ENCODE measurements at places on chromosomes 6 and 20.

GRCh38 chr6:19836799-19837510 lies at the start of gene ID4:
Gene ID4, plus strand, starts transcription at chr6:19837370. Its CDS starts 385 bp downstream, at chr6:19837755.
- peak; percentile 0 for DNase-seq

DNA sequence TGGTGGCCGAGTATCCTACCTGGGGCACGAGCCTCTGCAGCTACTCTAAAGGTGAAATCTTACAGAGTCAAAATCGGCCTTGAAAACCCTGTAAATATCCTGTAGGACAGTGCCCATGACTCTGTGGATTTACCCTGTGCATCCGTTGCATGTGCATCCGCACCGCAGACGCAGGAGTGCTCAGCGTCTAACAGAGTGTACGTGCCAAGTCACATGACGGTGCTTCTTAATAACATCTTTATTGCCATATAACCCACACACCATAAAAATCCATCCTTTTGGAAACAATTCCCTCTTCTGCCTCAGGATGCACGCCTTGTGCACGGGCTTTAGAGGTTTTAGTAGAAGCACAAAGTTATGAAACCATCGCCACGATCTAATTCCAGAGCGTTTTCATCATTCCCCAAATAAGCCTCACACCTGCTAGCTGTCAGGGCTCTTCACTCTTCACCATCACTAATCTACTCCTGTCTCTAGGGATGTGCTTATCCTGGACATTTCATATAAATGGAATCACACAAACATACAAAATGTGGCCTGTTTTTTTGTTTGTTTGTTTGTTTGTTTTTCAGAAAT lies 384.5 kb upstream of the SULF2 start:
- DNase-seq, result no peak

DNA sequence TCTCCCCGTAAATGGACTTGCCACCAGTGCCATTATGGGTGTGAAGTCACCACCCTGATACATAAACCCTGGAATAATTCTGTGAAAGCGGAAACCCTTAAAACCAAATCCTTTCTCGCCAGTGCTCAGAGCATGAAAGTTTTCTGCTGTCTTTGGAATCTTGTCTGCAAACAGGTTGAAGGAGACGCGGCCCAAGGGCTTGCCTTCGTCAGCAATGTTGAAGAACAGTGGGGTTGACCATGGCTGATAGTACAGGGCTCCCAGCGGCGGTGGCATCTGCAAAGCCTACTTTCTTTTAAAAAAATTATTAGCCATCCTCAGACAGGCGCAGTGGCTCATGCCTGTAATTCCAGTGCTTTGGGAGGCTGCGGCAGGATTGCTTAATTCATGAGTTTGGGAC lies 22.1 kb downstream of the ABHD12 start:
- DNase-seq, result no peak

GRCh38 chr6:38973178-38974057 lies 75.2 kb upstream of the GLP1R start:
- DNase-seq, result no peak

DNA sequence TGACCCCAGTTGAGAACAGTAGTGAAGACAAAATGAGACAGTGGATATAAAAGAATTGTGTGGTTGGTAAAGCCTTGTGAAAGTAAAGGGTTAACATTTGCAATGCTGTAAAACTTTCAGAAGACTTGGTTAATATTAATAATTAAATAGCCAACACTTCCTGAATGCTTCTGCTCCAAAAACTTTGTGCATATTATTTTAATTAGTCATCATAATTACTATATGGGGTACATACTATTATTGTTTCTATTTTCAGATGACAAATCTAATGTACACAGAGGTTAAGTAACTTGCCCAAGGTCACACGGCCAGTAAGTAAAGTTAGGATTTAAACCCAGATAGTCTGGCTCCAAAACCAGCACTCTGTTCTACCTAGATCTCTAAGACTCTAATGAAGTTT lies 291.3 kb downstream of the OGFRL1 start:
- DNase-seq, result no peak

- DNase-seq, result no peak
Observed at GRCh38 chr20:20487811-20488210, 119.9 kb downstream of the INSM1 start.

- no peak for DNase-seq
Observed at GRCh38 chr20:56376331-56376730, 15.7 kb downstream of the AURKA start.

- DNase-seq, result no peak
Observed at GRCh38 chr20:2139250-2139649, 37.6 kb downstream of the STK35 start.

- no peak for DNase-seq
Observed at GRCh38 chr20:1702328-1702727, 44.7 kb upstream of the SIRPG start.

DNA sequence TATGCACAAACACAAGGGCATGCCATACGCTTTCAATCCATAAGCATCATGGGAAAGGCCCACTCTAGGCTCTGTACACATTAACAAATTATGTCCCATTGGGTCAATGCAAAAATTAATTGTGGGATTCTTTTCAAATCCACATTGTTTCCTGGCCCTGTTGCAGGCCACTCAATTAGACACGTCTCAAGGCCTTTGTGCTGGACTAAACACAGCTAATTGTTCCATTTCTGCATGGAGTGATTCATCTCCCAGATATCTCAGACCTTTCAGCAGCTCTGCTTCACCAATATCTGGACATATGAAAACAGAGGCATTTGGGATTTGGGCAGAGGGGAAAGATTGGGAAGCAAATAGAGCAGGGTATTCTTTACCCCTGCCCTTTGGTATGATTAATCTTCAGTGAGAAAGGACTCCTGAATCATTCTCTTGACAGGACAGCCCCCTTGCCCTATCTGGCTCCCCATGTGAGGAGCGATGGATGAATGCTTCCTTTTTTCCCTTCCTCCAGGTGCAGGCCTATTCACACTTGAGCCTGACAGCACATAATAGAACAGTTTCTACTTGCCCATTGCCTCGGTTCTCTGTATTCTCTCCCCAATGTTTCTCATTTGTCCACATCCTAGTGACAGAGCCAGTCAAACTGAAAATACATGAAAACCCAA lies 547.6 kb downstream of the HAO1 start:
- no peak for DNase-seq

DNA sequence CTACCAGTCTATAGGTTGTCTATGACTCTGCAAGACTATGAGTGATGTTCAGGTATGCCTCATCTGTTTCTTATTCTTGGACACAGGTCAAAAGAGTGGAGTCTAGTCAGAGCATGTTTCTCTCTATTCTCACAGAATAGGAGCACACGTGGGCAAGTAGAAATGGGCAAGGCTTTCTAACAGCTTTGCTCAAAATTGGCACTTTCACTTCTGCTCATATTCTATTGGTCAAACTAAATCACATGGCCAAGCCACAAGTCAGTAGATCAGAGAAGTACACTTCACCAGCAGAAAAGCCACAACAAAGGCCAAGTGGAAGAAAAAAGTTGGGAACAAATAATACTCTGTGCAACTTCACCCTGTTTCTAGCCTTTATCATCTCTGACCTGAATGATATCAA lies 354.5 kb upstream of the SYNCRIP start:
- no peak for DNase-seq

- DNase-seq, result no peak
Observed at GRCh38 chr6:46052479-46052878, 36.8 kb upstream of the CLIC5 start.

DNA sequence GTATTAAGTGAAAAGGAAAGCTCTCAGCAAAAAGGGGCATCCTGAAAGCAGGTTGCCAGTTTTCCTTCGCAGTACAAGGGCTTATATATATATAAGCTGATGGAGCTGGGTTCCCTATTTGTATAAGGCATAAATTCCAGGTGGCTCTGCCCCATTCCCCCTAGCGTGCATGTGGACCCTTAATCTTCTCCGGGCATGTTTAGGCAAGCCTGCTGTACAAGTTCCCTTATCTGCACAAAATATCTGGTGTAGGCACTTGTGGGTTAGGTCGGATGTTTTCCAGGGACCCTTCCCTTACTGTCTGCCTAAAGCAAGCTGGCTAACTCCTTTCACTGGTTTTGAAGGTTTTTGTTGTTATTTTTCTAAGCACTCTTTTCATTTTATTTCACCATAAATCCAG lies 140.7 kb downstream of the FUT9 start:
- no peak for DNase-seq

DNA sequence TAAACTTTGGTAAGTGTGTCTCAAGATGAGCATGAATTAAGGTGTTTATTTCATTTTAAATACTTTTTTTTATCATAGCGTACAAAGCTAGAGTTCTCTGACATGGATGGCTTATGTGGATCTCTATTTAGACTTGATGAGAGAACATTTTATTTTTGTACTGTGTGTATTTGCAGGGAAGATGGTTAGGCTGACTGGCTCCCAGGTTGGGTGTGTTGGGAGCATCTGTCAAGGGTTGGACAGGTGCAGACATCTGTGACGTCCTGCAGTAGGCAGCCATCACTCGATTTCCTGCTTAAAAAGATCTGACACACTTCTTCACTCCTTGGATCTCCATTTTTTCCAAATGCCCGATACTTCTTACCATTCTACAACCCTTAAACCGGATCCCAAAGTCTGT lies 221.9 kb upstream of the QKI start:
- DNase-seq, result no peak

- no peak for DNase-seq
Observed at GRCh38 chr20:52974179-52974594, 2.0 kb downstream of the TSHZ2 start.

DNA sequence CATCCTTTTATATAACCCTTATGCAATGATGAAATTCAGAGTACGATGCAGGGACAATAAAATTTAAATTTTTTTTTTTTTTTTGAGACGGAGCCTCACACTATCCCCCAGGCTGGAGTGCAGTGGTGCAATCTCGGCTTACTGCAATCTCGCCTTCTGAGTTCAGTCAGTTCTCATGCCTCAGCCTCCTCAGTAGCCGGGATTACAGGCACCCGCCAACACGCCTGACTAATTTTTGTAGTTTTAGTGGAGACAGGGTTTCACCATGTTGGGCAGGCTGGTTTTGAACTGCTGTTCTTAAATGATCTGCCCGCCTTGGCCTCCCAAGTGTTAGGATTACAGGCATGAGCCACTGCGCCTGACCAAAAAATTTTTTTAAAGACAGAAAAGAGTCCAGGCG lies 15.2 kb downstream of the MTO1 start:
- DNase-seq, result no peak

- no peak for DNase-seq
Observed at GRCh38 chr6:53095716-53096115, 30.5 kb downstream of the FBXO9 start.

DNA sequence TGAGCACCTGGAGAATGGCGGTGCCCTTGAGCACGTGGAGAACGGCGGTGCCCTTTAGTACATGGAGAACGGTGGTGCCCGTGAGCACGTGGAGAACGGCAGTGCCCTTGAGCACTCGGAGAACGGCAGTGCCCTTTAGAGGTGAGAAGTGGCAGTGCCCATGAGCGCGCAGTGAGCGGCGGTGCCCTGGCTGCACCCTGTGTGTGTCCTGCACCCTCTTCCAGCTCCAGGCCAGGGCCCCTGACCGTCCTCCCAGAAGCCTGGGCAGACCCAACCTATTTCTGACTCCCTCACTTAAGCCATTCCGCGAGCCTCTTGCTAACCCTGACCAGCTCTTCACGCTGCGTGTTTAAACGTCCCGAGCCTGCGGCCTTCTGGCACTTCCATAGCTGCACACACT lies 151.3 kb downstream of the DLL1 start:
- DNase-seq, result no peak

DNA sequence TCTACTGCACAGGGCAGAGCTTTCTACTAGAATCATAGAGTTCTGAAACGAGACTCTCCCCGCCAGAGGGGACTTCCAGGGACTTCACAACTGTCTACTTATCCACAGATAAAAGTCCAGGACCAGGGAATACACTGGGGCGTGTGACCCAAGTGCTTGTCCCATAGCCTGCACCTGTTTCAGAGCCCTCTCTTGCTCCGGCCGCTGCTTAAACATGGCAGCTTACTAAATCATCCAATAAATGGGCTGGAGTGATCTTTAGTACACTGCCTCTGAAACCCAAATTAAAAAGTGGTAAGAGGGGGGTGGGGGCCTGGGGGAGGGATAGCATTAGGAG lies 8.9 kb upstream of the RAB44 start:
- DNase-seq, result no peak

DNA sequence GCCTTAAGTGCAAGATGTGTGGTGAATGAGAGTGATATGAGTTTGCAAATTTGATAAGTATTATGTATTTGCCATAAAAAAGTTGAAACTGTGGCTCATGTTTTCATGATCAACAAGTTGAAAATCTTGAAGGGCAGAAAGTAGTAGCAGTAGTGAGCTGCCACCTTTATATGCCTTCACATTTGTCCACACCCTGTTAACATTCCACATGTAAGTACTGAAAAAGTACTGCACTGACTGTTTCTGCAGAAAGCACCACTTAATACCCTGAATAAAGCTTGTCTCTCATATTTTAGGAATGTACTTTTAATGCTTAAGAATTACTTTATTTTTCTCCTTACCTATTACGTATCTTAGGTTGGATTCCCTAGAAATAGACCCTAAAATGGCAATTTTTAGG lies 45.9 kb downstream of the FLRT3 start:
- no peak for DNase-seq

DNA sequence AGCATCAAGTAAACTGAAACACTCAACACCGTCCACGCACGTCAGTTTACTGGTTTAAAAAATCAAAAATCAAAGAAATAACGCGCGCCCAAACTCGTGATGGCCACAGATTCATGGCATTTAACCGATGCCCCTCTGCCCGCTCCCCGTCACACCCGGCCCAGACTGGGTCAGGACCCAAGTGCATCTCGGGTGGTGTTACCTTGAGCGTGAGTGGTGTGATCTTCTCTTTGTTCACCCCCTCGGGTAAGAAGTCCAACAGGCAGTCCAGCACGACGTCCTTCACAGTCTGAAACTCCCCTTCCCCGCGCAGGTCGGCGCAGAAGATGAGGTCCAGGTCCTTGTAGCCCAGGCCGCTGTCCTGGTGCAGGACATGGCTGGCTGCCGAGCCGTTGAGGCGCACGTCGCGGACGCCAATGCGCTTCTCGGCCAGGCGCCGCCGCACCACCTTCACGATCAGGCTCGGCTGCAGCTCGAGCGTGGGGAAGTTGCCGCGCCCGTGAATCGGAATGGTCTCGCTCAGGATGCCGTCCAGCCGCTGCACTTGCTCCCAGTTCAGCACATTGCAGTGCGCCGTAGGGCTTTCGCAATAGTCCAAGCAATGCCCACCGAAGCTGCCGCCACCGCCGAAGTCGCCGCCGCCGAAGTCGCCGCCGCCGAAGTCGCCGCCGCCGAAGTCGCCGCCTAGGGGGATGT lies 945 bp downstream of the TENT5A start:
- DNase-seq, result peak; percentile 5

DNA sequence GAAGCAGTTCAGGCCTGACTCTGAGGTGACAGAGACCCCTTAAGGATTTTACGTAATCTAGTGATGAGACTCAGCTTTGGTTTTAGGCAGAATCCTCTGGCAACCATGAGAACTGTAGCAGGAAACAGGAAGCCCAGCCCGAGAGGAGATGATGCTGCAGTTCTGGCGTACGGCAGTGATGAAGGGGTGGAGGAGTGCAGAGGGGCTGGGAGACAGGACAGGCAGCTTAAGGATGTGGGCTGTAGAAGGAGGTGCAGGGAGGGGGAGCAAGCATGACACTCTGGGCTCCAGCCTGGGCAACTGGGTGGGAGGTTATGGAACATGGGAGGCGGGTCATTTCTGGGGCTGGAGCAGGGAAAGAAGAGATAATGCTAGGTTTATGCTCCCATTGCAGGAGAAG lies 67.1 kb downstream of the LRFN2 start:
- no peak for DNase-seq
